ENCODE measurements at places on chromosomes 16 and 17. TPM values are rescaled to one million over a fixed set of nuclear protein-coding genes. Genes with fewer than 3 reads are reported as not detected.

Gene PRAC2
- not detected for total RNA-seq

Gene ALDOA
- total RNA-seq = 265 TPM

Gene CBX4
- total RNA-seq = 32.0 TPM

Gene ITGB3
- 15.9 TPM for total RNA-seq

Gene ASIC2
- 0.14 TPM for total RNA-seq

DNA sequence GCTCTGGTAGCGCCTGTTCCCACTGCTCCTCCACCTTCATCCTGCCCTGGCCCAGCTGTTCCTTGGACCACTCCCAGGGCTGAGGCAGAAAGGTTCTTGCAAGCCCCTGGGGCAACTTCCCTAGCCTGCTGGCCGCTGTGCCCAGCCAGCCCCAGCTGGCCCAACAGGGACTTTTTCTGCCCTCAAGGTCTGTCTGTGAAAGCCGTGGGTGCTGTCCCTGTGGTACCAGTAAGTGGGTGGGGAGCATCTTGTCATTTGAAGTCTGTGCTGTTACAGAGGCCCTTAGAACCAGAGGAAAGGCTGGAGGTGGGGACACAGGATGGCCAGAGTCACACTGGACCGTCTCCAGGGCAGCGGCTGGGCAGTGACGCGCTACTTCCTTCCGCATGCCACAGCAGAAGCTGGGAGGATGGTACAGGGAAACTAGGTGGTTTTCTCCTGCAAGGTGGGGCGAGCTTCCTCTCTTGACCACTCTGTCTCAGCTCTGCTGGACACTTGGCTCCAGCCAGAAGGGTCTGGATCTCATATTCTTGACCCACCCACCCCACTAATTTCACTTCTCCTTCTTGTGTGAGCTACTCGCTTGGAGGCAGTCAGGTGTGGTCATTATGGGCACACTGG lies 87.8 kb downstream of the PLCG2 start:
- no peak overlapping the region for H3K4me3 ChIP-seq
- H3K27me3 ChIP-seq = peaks cover 7% of the 10 kb centered on the region
- DNase-seq = no peak
- no peaks in the 10 kb centered on the region for H3K36me3 ChIP-seq
- H3K27ac ChIP-seq = no peak overlapping the region

DNA sequence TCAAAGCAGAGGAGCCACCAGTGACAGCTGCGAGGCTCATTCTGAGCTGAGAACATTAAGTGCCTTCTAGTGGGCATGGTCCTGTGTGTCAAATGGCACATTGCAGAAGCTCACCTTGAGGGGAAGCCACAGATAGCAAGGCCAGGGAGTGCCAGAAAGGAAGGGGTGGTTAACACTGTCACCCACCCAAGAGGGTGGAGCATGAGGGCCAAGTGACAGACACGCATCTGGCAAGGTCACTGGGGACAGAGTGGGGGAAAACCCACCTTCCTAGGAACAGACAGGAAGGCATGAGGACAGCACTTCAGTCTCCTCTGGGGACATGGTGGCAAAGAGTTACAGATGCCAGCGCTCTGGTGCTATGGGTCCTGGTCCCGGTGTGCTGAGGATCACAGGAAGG lies 22.1 kb downstream of the NUBP1 start:
- no peaks in the 10 kb centered on the region for H3K27me3 ChIP-seq
- no peak for DNase-seq
- H3K4me3 ChIP-seq = no peak overlapping the region
- peak overlapping the region; percentile 21 for H3K27ac ChIP-seq
- H3K36me3 ChIP-seq = peaks cover 52% of the 10 kb centered on the region

DNA sequence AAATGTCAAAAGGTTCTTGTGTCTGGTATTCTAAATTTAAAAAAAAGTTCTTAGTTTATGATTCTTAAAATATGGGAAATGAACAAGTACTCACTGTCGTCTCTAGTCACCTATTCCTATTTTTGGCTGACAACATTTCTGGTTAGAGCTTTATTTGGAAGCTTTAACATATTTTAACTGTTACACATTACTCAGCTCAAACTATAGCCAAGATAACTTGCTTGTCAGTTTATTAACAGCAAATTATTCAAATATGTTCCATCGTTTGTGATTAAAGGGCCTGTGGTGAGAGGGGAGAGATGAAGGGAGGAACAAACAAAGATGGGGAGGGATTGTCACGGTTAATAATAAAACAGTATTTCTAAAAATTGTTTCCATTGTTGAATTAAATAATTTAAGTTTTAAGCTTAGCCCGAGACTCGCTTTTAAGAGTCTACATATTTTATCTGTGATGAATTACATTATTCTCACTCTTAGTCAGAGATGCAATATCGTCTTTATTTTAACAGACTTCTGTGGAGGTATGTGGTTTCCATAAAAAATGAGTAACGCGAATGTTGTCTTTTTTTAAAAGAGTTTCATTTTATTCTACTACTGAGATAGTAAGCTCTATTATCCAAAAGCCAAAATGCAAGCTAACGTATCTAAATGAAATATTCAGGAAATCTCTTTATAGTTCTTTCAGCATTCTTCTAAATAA lies 321.9 kb upstream of the PMFBP1 start:
- H3K4me1 ChIP-seq = no peaks in the 10 kb centered on the region
- no peak for DNase-seq
- no peaks in the 10 kb centered on the region for H3K36me3 ChIP-seq
- H3K27ac ChIP-seq = no peak overlapping the region

DNA sequence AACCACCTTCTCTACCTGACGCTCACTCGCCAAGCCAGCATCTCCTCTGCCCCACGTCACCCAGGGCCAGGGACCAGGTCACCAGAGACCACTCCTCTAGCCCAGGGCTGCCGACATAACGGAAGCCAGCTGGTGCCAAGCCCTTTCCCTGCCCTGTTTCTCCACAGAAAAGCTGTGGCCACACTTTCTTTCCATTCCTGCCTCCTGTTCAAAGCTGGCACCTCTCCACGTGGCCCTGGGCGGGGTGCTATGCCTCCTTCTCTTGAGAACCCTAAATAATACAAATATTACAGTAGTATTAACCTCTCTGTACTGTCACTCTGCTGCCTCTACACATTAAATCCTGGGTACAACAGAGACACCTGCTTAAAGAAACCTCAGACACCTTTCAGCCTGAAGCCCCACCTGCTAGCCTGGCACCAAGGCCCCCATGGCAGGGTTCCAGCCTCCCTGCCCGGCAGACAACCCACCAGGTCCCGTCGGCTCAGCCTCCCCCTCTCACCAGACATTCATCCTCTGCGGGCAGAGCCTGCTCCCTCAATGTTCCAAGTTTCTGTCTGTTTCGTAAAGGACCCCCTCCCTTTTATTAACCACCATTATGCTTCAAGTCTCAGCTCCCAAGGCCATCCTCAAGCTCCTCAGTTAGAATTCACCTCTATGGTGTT lies 62.3 kb downstream of the TIMM22 start:
- H3K27me3 ChIP-seq = no peaks in the 10 kb centered on the region
- peaks cover 5% of the 10 kb centered on the region for H3K36me3 ChIP-seq
- no peaks in the 10 kb centered on the region for H3K4me1 ChIP-seq
- H3K27ac ChIP-seq = no peak overlapping the region

- H3K36me3 ChIP-seq = no peaks in the 10 kb centered on the region
- no peak overlapping the region for H3K4me3 ChIP-seq
- H3K27me3 ChIP-seq = no peaks in the 10 kb centered on the region
- DNase-seq = no peak
- H3K27ac ChIP-seq = no peak overlapping the region
Measured at GRCh38 chr17:55661256-55661758, 61.4 kb downstream of the TMEM100 start.

DNA sequence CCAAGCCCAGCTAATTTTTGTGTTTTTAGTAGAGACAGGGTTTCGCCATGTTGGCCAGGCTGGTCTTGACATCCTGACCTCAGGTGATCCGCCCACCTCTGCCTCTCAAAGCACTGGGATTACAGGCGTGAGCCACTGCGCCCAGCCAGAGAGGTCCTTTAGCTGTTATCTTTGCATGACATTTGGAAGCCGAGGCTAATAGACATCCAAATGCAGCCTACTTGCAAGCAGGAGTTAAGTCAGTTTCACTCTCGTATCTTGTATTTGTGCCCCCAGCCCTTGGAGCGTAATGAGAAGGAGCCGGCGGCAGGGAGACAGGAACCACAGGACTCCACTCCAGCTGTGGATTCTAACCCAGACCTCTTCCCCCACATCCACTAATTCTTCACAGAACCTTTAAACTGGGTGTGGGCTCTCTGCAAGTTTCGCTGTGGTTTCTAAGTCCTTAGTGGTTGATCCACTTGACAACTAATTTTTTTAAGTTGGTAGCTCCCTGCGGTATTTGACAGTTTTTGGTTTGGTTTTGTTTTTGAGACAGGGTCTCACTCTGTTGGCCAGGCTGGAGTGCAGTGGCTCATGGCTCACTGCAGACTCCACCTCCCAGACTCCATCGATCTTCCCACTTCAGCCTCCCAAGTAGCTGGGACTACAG lies 3.1 kb upstream of the CYTH1 start:
- DNase-seq = no peak
- H3K4me1 ChIP-seq = no peaks in the 10 kb centered on the region
- H3K4me3 ChIP-seq = no peak overlapping the region
- H3K27me3 ChIP-seq = no peaks in the 10 kb centered on the region

Data from lung (tissue), 17 donors.